Stimulated activated CD8-positive, alpha-beta memory T cell treated with anti-CD3 and anti-CD28 coated beads, Interleukin-15, amount 100 ng/mL, for 1 hour (primary cell): ENCODE measurements at places on chromosomes 4 and X.

- no peak for DNase-seq
Measured at GRCh38 chrX:57918750-57919436, 8.6 kb upstream of the ZXDA start.

DNA sequence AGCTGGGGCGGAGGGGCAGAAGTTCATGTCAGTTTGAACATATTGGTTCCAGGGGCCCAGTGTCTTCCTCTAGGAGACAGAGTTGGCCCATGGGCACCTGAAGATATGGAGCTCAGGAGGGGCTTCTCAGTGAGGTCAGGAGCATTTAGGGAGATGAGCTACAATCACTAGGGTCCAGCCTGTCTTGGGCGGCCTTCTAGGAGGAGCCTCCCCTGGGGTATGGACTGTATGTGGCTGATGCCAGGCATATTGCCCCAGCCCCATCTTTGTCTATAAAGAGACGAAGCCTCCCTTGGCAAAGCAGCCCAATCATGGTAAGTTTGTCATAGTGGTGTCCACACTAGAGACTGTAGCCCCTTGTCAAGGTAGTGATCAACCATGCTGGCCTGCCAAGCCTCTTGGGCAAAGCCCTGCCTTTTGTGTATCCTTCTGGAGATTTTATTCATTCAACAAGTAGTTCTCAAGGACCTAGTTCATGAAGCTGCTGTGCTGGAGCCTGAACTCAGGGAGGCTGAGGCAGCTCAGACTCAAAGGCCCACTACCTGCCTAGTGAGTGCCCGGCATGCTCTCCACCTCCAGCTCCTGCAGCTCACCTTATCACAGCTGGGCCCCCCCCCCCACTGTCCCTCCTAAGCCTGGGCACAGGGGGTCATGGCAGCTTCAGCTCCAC is 5.4 kb upstream of the CNGA2 start:
- no peak for DNase-seq

DNA sequence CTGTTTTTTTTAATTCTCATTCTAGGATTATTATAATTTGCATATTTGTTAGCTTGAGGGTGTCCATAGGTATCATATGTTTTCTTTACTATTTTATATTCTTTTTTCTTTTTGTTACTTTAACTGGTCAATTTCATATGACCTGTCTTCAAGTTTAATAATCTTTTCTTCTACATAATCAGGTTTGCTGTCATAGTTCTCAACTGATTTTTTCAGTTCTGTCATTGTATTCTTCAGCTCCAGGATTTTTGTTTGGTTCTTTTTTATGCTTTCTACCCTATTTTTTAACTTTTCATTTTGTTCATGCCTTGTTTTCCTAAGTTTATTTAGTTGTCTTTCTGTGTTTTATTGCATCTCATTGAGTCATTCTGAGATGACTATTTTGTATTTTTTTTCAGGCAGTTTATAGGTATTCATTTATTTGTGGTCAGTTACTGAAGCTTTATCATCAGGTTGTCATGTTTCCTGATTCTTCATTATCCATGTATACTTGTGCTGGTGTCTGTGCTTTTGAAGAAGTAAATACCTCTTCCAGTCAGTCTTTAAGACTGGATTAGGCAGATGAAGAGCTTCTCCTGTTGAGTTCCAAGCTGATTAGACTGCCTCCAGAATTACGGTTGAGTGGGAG is 220.3 kb upstream of the VEGFC start:
- DNase-seq, result no peak

- no peak for DNase-seq
Measured at GRCh38 chr4:36394352-36394903, 113.0 kb downstream of the DTHD1 start.

DNA sequence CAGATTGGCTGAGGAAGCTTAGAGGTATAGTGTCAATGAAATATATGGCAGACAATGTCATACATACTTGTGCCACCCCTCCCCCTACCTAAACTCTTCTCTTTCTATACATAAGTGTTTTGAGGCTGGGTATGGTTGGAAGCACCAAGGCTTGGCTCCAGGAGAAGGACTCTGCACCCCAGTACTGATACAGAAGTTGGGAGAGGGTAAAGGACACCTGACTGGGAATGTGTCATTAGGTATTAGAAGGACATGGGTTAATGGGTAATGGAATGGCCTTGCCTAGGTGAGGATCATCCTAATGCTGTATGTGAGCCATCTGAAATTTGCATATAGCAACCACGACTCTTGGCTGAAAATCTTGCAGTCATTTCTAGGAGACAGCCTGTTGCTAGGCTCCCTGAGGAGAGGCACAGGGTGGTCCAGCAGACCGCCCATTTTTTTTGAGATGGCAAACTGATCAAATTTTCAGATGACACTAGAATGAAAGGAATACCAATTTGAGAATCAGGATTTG is 26.8 kb upstream of the AP1S2 start:
- DNase-seq, result no peak

GRCh38 chrX:46279214-46279924 is 265.9 kb downstream of the ZNF674 start:
- DNase-seq, result no peak

GRCh38 chrX:129525162-129525561 is 1.9 kb upstream of the SMARCA1 start:
- DNase-seq, result no peak

DNA sequence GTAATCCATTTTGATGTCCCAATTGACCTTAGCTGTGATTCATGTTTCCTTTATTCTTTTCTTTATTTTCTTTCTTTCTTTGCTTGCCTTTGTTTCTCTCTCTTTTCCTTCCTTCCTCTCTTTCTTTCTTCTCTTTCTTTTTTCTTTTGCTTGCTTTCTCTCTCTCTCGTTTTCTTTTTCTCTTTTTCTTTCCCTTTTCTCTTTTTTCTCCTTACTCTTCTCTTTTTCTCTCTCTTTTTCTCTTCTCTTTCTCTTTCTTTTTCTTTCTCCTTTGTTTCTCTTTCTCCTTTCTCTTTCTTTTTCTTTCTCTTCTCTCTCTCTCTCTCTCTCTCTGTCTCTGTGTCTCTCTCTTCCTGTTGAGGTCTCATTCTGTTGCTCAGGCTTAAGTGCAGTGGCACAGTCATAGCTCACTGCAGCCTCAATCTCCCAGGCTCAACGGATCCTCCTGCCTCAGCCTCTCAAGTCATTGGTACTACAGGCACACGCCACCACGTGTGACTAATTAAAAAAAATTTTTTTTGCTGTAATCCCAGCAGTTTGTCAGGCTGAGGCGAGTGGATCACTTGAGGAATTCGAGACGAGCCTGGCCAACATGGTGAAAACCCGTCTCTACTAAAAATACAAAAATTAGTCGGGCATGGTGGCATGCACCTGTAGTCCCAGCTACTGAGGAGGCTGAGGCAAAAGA is 8.0 kb upstream of the DHRSX start:
- DNase-seq, result no peak

DNA sequence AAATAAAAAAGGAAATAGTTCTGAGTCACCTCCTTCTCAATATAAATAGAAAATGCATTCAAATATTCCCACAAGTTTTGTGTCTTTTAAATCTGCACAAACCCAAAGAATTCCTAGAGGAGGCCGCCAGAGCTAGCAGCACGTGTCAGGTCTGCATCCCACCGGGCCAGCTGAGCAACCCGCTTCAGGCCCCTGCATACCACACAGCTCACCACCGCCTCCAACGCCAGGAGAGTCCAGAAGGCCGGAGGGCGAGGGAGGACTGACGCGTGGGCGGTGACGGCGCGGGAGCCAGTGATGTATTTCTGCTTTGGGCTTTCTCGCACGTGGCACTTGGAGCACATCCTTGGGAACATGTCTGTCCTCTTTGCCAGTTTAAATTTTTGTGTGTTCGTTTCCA is 61.9 kb upstream of the CLDN34 start:
- no peak for DNase-seq

DNA sequence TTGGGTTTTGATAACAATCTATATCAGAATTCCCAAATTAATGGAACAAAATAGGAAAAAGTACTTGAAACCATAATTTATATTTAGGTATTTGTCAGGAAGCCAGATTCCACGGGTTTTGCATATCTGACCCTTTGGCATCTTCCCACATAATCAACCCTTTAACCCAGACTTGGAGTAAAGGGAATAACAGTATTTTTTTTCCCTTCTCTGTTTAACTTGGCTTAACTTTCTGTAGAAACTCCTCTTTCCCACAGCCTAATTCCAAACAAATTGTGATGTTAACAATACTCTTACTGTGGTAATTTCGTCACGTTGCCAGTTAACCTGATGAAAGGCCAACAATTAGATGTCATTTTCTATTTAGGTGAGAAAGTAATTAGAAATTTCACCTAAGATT is 49.4 kb upstream of the GUCY1A1 start:
- DNase-seq, result no peak
